ENCODE measurements at places on chromosomes 7 and 10.

DNA sequence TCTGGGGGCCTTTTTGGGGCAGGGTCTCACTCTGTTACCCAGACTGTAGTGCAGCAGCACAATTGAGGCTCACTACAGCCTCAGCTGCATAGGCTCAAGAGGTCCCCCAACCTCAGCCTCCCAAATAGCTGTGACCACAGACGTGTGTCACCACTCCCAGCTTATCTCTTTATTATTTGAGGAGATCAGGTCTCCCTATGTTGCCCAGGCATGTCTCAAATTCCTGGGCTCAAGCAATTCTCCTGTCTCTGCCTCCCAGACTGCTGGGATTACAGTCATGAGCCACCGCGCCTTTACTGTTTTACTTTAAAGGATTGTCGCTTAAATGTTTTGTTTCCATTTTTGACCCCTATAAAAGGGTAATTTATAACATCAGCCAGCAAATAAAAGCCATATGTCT, 502.6 kb upstream of the AUTS2 start:
- no peak for DNase-seq

- DNase-seq = no peak
Measured at GRCh38 chr7:80945976-80946375, 27.1 kb upstream of the SEMA3C start.

DNA sequence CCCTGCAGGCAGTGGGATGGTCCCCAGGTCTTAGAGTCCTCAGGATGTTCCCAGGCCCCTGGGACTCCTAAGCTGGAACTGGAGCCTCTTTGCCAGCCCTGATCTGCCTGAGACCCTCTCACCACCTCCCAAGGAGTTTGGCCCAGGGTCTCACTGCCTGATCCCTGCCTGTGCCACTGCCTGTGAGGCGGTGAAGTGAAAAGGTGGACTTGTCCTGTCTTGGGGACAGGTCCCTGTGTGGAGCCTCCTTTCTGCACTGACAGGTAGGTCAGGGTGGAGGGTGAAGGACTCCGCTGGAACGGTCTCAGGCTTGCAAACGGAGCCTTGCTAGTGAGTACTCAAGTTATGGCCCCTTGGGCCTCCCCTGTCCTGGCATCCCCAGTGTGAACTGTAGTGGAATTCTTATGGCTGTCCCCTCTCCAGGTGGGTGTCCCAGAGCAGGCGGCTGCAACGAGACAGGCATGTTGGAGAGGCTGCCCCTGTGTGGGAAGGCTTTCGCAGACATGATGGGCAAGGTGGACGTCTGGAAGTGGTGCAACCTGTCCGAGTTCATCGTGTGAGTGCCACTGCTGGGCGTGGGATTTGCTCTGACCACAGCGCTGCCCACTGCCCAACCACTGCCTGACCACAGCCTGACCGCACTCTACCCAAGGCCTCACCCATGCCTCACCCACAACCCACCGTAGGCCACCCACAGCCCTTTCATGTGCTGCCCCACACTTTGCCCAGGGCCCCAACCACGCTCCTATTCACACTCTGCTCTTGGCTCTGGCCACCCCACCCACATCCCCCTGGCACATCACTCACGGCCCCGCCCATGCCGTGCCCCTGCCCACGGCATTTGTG, 19.5 kb downstream of the RAMP3 start:
- DNase-seq = no peak

DNA sequence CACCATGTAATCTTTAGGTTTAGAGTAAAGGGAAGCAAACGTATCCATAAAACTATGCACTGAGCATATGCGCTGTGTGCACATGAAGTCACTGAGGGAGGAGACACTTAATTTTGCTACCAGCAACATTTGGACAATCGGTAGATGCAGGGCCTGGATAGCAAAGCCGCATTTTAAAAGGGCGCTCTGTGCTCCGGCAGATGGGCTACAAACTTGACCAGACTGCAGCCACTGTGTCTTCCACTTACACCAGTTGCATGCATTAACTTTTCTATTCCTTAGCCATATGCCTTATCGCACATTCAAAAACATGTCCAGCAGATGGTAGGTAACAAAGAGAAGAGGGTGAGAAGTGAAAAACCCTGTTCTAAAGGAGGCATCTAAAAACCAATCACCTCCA, 18.3 kb downstream of the FAM171A1 start:
- DNase-seq = no peak

DNA sequence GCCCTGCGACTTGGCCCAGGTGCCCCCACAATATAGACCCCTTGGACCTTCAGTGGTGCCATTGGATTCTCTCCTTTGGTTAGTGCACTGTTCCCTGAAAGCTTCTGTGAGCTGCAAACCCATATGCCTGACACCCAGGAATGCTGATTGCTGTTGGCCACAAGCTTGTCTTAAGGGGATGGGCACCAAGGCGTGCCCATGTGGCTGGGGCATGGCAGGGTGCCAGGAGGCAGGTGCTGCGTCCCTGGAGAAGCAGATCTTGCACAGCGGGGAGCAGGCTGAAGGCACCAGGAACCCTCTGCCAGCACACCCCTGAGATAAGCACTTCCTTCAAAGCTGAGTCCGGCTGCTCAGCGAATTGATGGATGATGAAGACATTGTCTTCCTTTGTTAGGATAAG, 411.8 kb downstream of the SDK1 start:
- no peak for DNase-seq

DNA sequence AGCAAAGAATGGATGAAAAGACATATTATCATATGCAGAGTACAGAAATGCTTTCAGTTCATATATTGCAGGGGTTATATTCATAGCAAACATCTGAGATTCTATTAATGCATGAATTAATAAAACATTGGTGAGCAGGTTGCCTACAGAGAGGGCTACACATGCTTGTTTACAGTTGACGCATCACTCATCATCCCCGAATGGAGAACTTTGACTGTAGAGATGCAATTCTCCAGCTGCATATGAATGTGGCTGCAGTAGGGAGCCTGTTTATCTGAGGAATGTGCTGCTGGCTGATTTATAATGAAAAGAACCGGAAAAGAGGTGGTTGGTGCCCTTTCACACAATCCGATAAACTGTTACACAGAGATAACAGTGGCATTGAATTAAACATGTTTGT, 116.5 kb downstream of the GRM3 start:
- DNase-seq = no peak

DNA sequence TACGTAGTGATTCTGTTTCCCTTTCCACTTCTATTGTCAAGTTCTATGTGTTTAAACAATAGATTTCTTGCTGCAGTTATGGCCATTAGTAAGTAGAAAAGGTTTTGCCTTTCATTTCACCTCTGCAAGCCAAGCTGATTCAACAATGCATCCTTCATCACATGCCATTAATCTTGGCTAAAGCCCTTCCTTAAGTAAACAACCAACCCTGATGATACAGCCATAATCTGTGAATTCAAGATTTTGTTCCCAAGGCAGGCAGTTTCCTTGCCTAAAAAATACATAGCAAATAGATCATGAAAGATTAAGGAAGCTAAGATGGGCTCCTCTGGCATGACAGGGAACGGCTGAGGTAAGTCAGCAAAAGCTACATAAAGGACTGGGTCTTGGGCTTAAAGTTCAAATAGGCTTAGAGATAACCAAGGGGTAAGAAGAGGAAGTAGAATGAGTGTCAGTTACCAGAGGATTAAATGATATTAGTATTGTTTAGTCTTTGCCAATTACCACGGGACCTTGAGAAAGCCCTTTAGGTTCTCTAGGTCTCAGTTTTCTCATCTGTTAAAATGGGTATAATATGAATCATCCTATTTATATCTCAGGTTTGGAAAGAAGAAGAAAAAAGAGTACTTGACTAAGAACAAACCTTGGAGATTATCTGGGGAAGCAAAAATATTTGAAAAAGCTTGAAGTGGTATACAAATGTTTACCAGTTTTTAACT, 35.9 kb upstream of the ANK3 start:
- peak; percentile 70 for DNase-seq

GRCh38 chr10:48550977-48551376, 53.9 kb downstream of the ARHGAP22 start:
- DNase-seq = no peak

DNA sequence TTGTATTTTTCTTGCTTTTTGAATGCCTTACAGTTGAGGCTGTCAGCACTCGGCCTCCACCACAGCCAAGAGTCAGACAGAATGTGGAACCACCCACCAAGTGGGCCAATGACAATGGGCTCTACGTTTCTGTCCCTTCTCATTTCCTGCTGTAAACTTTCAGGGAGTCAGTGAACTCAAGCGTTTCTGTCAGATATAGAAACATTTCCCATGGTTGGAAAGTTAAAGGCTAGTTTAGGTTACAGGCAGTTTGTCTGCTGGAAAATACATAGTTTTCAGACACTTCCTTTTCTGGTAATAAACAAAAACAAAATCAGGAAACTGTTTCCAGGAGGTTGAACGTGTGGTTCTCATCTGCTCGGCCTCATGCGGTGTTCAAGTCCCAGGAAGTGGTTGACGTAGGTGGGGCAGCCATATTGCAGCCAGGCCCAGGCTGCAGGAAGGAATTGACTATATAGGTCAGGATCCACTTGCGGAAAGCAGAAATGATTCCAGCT, 245.1 kb downstream of the CAMK1D start:
- no peak for DNase-seq

- no peak for DNase-seq
Measured at GRCh38 chr7:1085266-1085665, 2.6 kb upstream of the GPER1 start.

GRCh38 chr7:6271694-6272440, 557 bp downstream of the CYTH3 start:
- DNase-seq = no peak

DNA sequence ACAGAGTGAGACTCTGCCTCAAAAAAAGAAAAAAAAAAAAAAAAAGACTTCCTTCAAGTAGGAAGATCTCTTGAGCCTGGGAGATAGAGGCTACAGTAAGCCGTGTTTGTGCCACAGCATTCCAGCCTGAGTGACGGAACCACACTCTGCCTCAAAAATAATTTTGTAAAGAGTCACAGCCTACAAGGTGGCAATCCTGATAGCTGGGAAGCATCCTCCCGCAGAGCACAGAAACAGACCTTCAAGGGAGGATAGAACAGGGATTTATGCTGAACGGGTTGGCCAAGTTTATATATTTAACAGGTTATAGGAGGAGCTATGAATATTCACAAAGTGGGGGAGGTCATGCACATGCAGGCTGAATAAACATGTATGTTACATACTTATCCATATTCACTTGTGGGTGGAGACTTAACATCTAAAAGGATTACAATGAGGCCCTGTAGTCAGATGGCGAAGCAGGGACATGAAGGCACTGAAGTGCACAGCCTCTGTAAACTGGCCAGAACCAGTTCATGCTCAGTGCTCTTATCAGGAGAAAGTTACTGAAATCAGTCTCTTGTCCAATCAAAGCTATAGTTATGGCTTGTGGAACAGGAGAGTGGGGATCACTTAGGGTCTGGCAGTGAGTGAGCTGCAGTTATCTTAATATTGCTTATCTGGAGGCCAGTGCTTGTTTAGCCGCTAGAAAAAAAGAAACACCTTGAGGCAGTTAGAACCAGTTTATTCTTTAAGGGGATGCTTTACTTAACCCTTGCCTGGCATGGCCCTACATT, 6.8 kb downstream of the LMBR1 start:
- no peak for DNase-seq

- DNase-seq = no peak
Measured at GRCh38 chr7:41915871-41916270, 213.0 kb upstream of the INHBA start.

- DNase-seq = no peak
Measured at GRCh38 chr10:13422800-13423199, 74.7 kb upstream of the SEPHS1 start.

DNA sequence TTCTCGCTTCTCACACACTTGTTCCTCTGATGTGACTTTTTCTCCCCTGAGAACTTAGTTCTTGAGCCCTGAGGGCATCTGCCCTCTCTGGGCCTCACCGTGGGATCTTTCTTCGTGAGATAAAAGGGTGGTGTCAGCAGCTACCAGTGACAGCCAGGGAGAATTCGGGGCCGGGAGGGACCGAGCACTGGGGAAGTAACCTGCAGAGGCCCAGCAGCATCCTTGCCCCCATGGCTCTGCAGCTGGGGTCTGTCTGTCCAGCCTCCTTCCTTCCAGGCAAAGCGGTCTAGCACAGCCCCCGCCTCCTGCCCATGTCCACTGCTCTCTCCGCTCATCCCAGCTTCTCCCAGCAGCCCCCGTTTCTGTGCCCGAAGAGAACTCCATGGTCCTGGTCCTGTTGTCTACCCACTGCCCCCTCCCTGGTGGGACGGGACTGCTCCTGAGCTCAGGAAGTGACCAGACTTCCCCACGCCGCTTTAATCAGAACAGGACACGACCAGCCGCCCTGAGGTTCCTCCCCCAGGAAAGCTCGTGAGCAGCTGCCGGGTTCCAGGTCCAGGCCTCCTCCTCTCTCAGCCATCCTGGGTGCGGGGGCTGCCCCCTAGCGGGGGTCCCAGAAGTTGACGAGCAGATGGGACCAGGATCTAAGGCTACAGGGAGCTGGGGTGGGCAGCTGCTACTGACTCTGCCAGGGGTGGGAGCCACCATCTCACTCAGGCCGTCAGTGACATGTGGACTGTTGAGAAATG, 187.5 kb downstream of the WDR37 start:
- DNase-seq = no peak

GRCh38 chr7:36710186-36710791, 14.0 kb downstream of the AOAH start:
- DNase-seq = no peak

DNA sequence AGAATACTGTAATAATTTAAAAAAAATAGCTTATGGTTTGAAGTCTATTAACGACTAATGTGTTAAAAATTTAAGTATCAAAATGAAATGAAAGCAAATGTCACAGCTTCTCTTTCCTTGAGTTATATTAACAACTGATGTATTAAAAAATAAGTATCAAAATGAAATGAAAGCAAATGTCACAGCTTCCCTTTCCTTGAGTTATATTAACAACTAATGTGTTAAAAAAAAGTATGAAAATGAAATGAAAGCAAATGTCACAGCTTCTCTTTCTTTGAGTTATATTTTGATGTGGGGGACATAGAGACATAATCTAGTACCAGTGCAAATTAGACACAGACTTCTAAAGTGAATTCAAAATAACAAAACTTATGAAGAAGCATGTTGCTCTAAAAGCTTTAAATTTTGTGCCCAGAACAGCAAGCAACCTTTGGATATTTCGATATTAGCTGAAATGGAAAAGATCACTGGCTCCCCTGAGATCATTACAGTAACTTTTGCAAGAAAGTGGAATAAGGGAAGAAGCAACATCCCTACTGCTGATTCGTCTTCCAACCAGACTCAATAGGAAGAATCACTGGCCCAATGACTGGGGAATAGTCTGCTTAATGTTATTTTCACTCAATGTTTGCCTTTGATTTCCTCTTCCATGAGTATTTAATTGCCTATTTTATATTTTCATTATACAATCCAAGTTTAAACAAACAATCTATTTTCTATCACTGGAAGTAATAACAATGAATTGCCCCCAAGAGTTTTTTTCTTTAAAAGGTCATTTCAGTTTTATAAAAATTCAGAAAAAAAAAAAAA, 8.0 kb downstream of the SKAP2 start:
- no peak for DNase-seq

Data from renal cortical epithelial cell (primary cell).